ENCODE measurements at places on chromosomes 2 and 18. TPM values are rescaled to one million over a fixed set of nuclear protein-coding genes. Genes with fewer than 3 reads are reported as not detected.
A peak's percentile ranks its signal among the peaks of the same experiment; 100 is the strongest.

GRCh38 chr2:181973171-181973783, 12.4 kb upstream of the PPP1R1C start:
- DNase-seq: no peak
- no peaks in the 10 kb centered on the region for H3K36me3 ChIP-seq
- no peak overlapping the region for H3K27ac ChIP-seq

Gene RGPD3
- total RNA-seq: 1.6 TPM

- DNase-seq: no peak
- H3K4me3 ChIP-seq: no peak overlapping the region
- H3K27me3 ChIP-seq: no peaks in the 10 kb centered on the region
Observed at GRCh38 chr2:25430556-25430955, 88.8 kb upstream of the DNMT3A start.

GRCh38 chr2:161115605-161116380, 44.4 kb upstream of the TANK start:
- no peaks in the 10 kb centered on the region for H3K4me1 ChIP-seq
- H3K36me3 ChIP-seq: no peaks in the 10 kb centered on the region
- H3K27ac ChIP-seq: peak overlapping the region; percentile 39
- no peak for DNase-seq

DNA sequence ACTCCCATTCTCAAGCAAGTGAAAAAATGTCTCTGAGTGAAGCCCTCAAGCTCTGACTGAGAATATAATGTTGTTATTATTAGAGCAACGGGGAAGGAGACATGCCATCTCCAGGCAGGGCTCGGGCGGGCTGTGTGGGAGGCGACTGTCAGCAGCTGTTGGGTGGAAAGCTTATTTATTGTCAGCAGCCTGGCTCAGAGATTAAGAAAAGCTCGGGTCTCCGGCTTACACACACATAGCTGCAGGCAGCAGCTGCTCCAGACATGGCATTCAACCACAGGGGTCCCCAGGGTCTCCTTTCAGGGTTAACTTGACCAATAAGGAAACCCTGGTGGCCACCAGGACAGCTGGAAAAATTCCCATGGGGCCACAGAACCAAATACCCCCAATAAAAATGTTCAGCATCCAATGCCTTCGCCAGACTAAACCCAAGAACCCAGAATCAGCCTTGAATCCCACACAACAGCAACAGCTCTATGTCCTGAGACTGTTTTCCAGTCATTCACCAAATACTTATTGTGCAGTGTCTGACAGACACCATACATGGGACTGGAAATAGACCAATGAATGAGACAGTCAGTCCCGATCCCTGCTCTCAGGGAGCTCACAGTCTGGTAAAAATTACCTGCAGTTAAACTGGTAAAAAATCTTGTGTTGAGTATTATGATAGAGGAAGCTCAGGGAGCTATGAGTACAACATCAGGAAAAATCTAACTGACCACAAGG, 70.5 kb upstream of the RTN4 start:
- H3K4me3 ChIP-seq: no peak overlapping the region
- H3K4me1 ChIP-seq: no peaks in the 10 kb centered on the region
- no peaks in the 10 kb centered on the region for H3K27me3 ChIP-seq
- H3K36me3 ChIP-seq: no peaks in the 10 kb centered on the region

Gene BOK
- 32.2 TPM for total RNA-seq

GRCh38 chr2:189086250-189086649, 93.3 kb downstream of the COL5A2 start:
- DNase-seq: no peak
- no peak overlapping the region for H3K27ac ChIP-seq
- no peak overlapping the region for H3K4me3 ChIP-seq
- H3K27me3 ChIP-seq: no peaks in the 10 kb centered on the region

Gene LYPD6
- 0.16 TPM for total RNA-seq

Gene KIF3C
- 3.4 TPM for total RNA-seq

All from breast epithelium (tissue), 4 donors.